ENCODE measurements at places on chromosomes 7 and 10.

- DNase-seq, result no peak
Observed at GRCh38 chr7:116492654-116493109, 6.9 kb upstream of the CAV2 start.

DNA sequence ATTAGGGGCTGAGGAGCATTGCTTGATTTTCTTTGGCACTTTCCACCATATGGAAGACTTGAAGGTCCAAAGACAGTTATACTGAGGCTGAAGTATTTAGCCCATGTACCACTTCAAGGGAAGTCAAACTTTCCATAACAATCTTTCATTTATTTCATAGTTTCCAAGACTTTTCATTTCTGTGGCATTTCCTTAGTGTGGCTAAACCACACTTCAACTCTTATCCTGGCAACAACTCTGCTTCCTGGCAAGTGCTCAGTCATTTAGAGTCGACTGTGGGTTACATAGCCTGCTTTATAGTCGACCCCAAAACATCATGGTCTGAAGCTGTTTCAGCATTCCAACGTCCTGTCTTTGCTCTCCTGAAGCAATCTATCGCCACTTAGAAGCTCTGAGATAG lies 343.0 kb upstream of the SEMA3D start:
- no peak for DNase-seq

GRCh38 chr10:71419002-71419540 lies 22.4 kb downstream of the CDH23 start:
- DNase-seq, result no peak

DNA sequence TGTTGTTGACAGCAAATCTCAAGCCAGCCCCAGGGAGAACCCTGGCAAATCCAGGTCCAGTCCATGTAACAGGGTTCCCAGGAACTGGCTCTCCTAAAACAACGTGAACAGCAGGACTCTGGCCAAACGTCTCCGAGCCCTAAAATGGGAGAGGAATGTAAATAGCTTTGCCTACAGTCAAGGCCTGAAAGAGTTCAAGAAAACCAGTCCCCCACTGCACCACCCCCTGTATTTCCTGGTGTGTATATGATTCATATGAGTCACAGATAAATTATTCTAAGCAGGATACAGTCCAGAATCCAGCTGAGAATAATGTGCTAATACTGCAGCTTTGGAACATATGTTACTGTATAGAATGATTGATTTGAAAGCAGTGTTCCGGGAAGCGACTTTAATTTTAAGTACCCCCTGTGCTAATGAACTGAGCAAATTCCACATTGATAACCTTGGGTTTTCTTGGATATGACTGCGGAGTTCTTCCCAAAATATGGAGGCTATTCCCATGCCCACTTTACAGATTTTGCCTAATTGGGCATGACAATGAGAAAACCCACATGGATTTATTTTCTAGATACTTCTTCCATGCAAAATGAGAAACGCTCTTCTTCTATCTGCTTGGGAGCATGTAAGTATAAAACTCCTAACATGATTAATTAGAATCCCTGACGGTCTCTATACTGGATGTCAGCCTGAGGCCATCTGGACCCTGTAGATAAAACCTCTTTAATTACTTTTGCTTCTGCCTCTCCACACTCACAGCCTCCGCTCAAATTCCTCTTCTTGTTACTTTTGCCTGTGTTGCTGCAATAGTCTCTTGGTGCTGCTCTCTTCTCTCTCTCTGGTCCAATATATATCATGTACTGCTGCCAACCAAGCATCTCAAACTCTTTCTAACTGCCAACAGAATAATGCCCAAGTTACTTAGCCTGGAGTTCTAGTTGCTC lies 50.2 kb downstream of the LAMB4 start:
- no peak for DNase-seq

DNA sequence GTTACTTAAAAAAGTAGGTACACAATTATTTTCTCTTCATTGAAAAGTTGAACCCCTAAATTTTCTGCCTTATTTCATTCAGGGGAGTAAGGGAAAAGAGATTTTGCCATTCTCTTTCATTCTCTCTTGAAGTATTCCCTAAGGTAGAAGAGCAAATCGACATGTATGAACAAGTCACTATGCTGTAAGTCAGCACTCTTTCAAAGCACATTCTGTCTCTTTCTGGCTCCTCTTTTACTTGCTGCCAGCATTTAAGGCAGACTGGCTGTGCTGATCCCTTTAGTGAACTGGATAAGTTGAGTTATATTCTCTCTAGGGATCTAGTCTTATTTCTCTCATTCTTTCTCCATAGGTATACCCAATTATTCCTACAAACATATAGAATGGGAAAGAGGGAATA lies 222.3 kb upstream of the ZWINT start:
- DNase-seq, result no peak

DNA sequence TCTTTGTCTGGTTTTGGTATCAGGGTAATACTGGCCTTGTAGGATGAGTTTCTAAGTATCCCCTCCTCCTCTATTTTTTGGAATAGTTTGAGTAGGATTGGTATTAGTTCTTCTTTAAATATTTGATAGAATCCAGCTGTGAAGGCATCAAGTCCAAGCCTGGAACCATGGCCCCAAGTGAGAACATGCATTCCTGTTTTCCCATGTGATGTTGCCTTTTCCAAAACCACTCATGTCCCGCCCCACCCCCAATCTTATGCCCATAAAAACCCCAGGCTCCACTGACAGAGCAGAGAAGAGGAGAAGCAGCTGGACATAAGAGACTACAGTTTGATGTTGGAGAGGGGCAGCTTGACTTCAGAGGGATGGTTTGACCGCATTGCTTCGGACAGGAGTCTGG lies 71.2 kb downstream of the MINPP1 start:
- DNase-seq, result no peak

GRCh38 chr10:7043055-7043653 lies 367.7 kb downstream of the SFMBT2 start:
- no peak for DNase-seq

GRCh38 chr7:30244340-30244739 lies 40.1 kb upstream of the ZNRF2 start:
- DNase-seq, result no peak

GRCh38 chr7:14023838-14024237 lies 34.4 kb upstream of the ETV1 start:
- no peak for DNase-seq

DNA sequence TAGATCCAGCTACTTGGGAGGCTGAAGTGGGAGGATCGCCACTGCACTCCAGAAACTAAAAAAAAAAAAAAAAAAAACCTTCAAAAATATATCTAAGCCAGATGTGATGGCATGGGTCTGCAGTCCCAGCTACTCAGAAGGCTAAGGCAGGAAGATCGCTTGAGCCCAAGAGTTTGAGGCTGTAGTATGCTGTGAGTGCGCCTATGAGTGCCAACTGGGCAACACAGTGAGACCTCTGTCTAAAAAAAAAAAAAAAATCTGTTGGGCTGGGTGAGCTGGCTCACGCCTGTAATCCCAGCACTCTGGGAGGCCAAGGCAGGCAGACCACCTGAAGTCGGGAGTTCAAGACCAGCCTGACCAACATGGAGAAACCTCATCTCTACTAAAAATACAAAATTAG lies 2.8 kb upstream of the CHCHD1 start:
- no peak for DNase-seq

- no peak for DNase-seq
Observed at GRCh38 chr10:36491926-36492325, 633.5 kb upstream of the ANKRD30A start.

GRCh38 chr10:60427709-60428386 lies 38.2 kb upstream of the ANK3 start:
- DNase-seq, result no peak

- DNase-seq, result no peak
Observed at GRCh38 chr10:1044146-1044545, 4.8 kb downstream of the IDI1 start.

GRCh38 chr10:13685885-13686284 lies 99.1 kb downstream of the PRPF18 start:
- DNase-seq, result no peak

DNA sequence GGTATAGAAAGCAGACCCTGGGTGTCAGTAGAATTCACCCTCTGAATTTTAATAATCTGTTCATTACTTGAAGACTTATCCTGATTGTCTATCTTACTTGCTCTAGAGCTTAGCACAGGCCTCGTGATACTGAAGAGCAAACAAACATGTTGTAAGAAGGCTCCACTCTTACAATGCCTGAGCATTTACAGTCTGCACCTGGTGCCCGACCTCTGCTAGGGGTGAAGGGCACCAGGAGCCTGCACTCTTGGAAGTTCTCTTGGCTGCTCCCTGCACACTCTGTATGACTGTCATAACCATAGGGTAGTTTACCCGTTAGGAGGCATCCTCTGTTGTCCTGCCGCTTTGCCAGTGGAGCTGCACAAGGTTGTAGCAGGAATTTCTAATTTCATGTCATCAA lies 91.3 kb upstream of the NPY start:
- no peak for DNase-seq

All from heart left ventricle (tissue), 16 donors.